T47D (cell line): ENCODE measurements at places on chromosomes 6 and 20.
A peak's percentile ranks its signal among the peaks of the same experiment; 100 is the strongest.

GRCh38 chr6:106181664-106182418, 95.7 kb downstream of the PRDM1 start:
- DNase-seq: no peak

GRCh38 chr6:43435682-43436437, 8.5 kb downstream of the ABCC10 start:
- no peak for DNase-seq

DNA sequence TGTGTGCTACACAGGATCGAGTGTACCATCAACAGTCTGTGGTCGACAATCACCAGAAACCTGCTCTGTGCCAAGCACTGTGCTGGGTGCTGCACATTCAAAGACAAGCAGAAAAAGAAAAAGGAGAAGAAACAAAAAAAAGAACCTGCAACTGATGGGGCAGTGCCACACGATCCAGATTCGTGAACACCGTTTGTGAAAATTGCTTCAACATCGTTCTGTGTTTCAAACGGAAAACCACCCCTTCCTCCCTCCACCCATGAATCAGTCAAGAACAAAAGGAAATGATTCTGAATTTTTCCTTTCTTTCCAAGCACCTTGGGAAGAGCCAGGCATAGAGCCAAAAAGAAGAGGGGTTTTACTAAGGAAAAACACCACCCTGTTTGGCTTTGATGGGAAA, 129.2 kb upstream of the ARID1B start:
- no peak for DNase-seq

DNA sequence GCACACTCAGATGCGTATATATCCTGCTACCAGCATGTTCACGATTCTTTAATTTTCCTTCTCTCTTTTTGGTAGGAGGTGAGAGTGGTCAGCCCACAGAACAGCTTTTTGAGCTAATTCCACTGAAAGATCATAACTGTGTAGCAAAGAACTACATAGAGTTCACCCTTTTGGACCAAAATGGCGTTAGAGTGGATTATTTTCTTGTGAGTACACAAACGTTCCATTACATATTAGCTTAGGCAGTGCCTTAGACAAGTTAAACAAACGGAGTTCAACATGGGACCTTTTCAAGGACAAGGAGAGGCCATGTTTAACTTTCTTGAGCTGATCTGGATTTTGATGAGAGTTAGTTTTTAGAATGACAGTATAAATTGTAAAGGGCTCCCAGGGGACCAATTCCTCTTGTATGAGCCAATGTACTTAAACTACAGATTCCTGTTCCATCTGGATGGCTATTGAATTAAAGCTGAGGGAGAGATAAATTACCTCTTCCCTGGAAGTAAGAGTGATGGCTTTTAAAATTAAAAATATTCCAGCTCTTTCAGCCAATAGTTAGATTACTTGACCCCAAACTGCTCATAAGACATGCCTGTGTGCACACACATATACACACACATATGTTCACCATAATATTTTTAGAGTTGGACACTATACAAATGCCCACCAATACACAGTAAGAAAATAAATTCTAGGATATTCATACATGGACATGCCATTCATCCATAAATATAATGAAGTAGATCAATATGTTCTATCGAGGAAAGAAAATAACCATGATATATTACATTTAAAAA, 25.6 kb upstream of the ARMH2 start:
- no peak for DNase-seq

- DNase-seq: peak; percentile 73
These were observed 1.2 kb downstream of the TGIF2 start for GRCh38 chr20:36574366-36575135.

DNA sequence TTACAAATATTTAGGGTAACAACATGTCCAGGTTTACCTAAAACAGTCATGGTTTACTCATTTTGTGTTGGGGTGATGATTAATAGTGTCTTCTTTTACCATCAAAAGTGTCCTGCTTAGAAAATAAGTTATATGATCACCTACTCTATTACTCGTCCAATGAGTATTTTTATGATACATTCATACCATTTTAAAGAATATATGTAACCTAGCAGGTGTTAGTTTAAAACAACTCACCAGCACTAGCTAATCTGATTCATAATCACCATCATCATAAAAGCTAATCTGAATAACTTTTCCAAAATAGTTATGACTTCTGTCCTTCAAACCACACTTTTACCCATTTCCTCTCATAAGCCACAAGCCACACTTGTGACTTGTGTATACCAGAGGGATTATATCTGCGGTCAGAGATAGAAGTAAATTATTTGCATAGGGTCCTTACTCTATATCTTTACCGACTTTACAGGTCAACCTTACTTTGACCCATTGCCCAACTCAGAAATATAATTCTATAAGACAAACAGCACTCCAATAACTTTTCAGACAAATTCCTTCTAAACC, 33.3 kb upstream of the NRN1 start:
- no peak for DNase-seq

- no peak for DNase-seq
These were observed 72.2 kb downstream of the SENP6 start for GRCh38 chr6:75673884-75674283.

GRCh38 chr6:109002882-109003281, 91.8 kb downstream of the SESN1 start:
- no peak for DNase-seq

GRCh38 chr6:123062670-123063069, 66.6 kb downstream of the CLVS2 start:
- DNase-seq: no peak

DNA sequence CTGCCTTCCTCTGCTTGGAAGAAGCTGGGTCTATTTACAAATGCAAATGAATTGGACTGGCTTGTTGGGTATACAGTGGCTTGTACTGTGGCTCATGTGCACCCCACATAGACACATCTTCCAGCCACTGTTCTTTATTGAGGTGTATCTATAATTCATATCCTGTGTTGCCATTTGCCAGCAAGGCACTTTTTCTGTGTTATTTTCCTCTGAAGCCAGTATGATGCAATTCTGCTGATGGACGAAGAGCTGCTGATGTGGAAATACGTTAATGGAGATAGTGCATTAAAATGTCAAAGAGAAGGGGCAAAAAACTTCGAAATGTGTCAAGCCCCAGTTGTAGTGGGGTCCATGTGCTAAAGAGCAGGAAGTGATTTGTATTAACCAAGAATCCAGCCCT, 167.5 kb downstream of the TMEM242 start:
- no peak for DNase-seq

GRCh38 chr6:35140639-35141006, 516 bp downstream of the TCP11 start:
- no peak for DNase-seq

GRCh38 chr6:135686784-135687301, 164.7 kb upstream of the PDE7B start:
- DNase-seq: no peak

DNA sequence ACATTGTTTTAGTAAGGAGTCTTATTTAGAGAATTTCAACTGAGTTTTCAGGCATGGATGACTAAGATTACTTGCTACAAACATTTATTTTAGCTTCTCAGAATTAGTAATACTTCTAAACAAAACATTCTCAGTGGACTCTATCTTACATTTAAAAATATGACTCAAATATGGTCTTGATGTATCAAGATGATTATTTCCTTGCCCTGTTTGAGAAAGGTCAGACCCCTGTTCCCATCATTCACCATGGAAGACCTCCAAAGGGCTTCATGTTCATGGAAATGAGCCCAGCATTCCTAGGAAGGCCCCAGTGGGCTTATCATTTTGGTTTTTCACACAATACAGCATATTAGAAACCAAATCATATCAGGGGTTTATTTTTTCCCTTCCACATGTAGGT, 24.6 kb upstream of the TRPC4AP start:
- no peak for DNase-seq

GRCh38 chr6:153328194-153328593, 197.1 kb upstream of the RGS17 start:
- DNase-seq: no peak

- DNase-seq: no peak
These were observed 106.9 kb downstream of the TBX18 start for GRCh38 chr6:84657486-84657885.

DNA sequence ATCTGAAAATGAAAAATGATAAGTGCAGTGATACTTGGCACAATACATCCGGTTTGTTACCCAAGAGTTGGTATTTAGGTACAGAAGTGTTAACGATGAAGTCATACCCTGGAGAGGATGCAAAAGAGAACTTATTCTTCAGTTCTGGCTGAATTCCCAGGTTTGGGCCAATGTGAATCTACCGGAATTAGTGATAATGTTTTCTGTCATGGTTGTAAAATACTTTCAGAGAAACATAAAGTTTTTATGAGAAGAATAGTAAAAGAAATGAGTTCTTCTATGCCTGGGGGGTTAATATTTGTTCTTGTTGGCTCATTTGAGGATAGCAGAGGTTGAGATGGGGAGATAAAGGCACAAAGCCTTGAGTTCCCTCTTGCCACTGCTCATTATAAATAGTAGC, 509.9 kb upstream of the POU3F2 start:
- no peak for DNase-seq
